ENCODE measurements at places on chromosomes 12 and 14.

DNA sequence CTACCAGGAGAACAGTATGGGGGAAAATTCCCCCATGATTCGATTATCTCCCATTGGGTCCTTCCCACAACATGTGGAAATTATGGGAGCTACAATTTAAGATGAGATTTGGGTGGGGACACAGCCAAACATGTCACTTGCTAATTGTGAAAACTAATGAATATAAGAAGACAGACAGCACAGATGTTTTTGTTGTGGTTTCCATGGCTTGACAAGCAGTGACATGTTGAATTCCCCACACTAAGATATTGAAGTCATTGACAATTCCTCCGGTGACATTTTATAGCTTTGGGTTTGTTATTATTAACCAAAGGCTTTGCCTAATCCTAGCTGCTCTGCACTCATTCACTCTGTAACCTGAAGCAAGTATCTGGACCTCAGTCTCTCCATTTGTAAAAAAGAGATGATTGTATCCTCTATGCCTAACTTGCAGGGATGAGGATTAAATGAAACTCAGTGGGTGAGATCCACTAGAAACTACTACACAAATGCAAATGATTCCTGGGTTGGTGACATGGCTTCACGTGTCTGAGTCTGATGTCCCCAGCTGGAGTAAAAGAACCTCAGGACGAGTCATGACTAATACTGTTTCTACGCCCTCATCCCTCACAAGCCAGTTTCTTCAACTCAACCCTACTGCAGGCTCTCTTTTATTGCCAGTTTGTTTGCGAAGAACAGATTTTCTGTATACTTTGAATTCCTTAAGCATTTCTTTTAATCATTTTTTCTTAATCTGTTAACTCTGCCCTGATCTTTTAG lies 71.6 kb downstream of the ASCL1 start:
- DNase-seq: no peak

- DNase-seq: no peak
Measured at GRCh38 chr12:98317939-98318899, 197.2 kb upstream of the TMPO start.

GRCh38 chr12:55700255-55701018 lies 7.3 kb downstream of the ITGA7 start:
- peak; percentile 91 for DNase-seq

DNA sequence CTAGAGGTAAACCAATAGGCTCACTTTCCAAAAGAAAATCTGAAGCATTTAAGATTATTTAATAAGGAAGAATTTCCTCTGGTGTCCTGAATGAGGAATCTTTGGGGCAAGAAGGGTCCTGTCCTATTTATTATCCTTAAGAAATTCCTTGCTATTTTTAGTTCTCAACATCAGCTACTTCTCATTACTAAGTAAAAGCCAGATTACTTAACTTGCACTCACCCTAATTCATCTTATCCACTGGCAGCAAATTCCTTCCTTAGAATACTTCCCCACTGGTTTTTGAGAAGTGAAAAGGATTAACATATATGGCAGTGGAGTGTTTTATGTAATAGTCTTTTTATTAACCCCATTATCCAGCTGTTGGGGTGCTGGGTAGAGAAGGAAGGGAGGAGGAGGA lies 767.7 kb downstream of the DIO2 start:
- no peak for DNase-seq

GRCh38 chr12:51020448-51021182 lies 5.6 kb downstream of the SLC11A2 start:
- no peak for DNase-seq

DNA sequence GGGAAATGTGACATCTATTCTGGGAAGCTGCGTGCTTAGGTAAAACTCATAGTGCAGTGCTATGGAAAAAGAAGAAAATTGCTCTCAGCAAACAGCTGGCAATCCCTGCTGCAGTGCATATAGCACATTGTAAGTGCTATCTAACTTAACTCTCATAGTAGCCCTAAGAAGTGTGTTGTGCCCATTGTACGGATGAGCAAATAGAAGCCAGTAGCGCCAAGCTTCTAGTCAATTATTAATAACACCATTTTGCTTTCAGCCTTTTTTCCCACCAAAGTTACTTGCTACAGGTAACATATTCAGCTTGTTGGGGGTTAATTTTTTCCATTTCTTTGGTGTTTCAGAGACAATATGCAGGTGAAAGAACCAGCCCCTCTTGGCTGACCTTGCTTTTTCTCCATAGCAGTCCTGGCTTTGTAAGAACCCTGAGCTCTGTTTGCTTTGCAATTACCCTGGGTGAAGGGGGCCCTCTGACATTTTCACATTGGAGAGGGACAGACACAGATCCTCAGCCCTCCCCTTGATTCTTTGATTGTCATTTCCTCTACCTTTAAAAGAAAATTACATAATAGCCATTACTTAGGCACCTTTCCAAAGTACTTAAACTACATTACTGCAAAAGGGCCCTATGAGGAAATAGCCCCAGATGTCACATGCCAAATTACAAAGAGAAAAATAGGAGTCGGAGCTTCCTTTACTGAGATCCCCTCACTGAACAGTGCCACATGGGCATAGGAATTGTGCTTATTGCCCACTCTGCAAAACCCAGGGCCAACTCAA lies 576.2 kb upstream of the TBX3 start:
- no peak for DNase-seq

GRCh38 chr12:75699728-75700496 lies 188.5 kb upstream of the KRR1 start:
- DNase-seq: peak; percentile 51

DNA sequence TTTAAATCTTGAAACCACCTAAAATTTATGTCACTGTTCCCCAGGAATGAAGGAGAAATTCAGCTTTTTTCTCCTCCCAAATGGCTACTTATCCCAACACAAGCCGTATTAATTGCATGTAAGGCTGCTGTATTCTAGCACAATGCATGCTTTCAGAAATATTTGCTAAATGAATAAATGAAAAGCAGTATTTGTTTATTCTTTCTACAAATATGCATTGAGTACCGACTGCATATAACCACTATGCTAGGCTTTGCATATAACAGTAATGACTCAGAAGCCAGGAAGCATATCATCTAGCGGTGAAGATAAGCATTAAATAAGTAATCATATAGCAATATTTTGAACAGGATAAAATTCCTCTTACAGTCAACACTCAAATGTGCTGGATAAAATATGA lies 5.7 kb upstream of the LRR1 start:
- DNase-seq: no peak

GRCh38 chr12:17470460-17470859 lies 619.5 kb downstream of the RERGL start:
- DNase-seq: no peak

- peak; percentile 61 for DNase-seq
Measured at GRCh38 chr12:29750131-29750927, 33.4 kb downstream of the TMTC1 start.

DNA sequence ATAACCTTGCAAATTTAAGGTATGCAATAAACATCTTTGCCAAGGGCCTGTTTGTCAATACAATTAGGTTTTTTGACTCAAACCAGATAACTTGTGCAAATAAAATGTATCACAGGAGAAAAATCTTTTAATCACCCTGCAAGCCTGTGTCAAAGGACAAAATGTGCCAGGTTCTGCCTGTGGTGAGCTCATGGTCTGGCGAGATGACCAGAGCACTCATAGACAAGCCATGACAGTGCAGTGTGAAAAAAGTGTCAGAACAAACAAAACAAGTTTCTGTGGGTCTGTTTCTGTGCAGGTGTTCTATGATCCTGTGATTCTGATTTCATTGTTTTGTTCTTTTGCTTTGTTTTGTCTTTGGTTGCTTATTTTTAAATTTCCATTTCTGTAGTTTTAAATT lies 847.2 kb downstream of the VRK1 start:
- DNase-seq: no peak

DNA sequence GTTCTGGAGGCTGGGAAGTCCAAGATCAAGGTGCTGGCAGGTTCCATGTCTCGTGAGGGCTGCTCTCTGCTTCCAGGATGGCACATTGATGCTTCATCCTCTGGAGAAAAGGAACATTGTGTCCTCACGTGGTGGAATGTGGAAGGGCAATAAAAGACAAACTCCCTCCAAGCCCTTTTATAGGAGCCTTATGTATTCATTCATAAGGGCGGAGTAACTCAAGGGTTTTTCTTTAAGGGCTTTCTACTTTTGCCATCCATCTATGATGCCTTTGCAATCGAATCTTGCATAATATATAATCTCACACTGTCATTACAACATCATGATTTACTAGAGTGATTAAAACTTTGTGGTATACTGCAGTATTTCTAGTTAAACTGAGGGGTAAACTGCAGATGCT lies 132.7 kb upstream of the DDHD1 start:
- DNase-seq: peak; percentile 8

GRCh38 chr12:96375841-96376604 lies 24.2 kb downstream of the CDK17 start:
- DNase-seq: no peak

DNA sequence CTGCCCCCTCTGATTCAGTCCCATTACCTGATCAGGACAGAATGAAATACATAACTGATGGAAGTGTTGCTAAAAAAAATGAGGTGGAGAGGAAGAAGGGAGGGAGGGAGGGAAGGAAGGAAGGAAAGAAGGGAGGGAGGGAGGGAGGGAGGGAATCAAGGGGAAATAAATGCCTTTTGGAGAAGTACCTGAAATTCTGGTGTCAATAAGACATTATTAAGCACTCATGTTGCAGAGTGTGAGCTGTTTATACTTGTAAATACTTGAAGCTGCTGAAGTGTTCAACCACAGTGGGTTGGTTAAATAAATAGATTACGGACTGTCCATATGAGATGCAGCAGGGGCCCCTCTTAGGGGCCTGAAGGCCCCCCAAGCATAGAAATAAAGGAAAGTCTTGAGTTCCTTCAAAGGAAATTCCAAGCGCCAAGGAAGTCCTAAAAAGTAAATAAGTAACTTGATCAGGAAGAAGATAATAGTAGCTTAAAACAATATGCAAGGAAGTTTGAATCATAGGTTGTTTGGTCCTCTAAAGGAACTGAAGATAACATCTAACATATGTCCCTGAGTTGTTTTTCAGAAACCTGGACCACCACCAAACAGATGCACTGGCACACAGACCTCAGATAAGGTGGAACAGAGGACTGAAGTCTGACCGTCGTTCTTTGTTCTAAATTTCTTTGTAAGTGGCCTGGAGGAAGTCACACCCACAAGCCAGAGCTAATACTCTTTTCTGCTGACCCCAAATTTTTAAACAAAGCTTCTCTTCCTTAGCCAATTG lies 110.8 kb downstream of the SEC23A start:
- DNase-seq: no peak

- peak; percentile 81 for DNase-seq
Measured at GRCh38 chr12:120528861-120529525, at the start of gene COQ5. COQ5 (minus strand) TSS chr12:120529158; CDS start chr12:120529141, 17 bp downstream.

DNA sequence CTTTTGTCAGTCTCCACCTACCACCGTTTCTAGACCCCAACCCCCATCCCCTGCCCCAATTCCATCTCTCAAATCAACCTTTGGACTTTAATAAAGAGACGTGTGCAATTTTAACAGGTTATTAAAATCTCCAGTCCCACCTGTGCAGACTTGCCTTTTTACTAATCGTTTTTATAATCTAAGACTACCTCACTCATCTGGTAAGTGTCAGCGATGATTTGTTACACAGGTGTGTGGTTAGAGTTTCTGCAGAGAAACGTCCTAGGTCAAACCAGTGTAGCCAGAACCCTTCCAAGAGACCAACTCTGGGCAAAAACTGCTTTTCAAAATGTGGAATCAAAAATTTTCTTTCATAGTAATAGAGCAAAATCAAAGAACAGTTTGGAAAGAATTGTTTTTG lies 60.4 kb upstream of the PELI2 start:
- DNase-seq: no peak

DNA sequence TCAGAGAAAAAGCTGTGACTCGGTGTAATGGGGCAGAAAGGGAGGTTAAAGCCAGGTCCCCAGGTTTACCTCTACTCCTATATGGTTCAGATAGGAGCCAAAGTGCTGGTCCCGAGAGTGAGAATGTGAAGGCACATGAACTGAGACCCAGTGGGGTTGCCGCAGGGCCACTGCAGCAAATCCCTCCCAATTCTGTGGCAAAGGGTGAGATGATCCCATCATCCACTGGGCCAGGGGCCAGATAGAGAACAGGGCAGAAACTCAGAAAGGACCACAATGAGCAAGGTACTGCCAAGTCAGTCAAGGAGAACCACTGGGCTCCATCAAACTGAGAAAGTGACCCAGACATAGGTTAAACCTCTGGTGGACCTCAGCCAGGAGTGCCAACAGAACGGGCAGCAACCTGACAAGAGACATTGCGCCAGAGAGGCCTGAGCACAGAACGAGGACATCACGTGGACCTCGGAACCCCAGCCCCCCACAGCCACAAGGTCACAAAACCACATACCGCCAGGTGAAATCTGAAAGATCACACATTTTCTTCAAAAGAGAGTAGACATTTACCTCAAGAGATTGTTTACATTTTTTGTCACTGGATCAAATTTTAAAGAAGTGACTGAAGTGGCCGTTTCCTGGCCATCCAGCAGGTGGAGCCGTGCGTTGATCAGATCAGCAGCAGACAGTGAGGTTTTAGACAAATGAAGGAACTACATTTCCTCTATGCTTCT lies 20.5 kb upstream of the ITPR2 start:
- DNase-seq: peak; percentile 52

- DNase-seq: no peak
Measured at GRCh38 chr12:113108308-113108707, 27.3 kb downstream of the RASAL1 start.

DNA sequence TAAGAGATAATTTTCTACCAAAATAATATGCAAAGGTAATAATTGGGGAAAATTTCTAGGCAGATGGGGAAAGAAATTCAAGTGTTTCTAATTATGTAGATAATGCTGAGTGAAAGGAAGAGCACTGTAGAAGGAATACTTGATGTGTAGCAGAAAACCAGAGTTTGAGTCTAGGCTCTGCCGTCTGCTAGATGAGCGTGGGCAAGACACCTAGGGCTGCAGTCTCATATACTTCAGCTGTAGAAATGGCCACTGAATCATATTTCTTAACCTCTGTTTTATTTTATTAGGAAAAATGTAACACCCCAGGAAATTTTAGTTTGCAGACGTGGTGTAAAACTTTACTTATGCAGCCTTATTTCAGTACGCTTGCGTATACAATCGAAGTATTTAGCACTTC lies 59.8 kb upstream of the SLC38A2 start:
- no peak for DNase-seq

- no peak for DNase-seq
Measured at GRCh38 chr12:998020-998874, 7.2 kb downstream of the ERC1 start.
